Activated CD4-positive, alpha-beta T cell treated with anti-CD3 and anti-CD28 coated beads, Interleukin-2, amount 50 U/mL, for 4 hours (primary cell): ENCODE measurements at places on chromosomes 1 and 21.

- DNase-seq: no peak
Observed at GRCh38 chr1:225958041-225958440, 17.0 kb upstream of the LEFTY2 start.

DNA sequence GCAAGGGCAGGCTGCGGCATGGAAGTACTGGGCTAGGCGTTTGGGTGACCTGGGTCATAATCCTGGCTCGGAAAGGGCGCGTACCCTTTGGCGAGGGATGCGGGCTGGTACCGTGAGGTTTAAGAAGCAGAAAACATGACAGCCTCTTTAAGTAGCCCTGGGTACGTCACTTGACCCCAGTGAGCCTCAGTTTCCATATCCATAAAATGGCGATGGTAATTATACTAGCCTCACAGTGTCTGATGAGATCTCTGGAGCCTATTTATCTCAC is 700 bp downstream of the PIGV start:
- no peak for DNase-seq

- no peak for DNase-seq
Observed at GRCh38 chr1:35605071-35605866, 32.2 kb downstream of the TFAP2E start.

- no peak for DNase-seq
Observed at GRCh38 chr1:156080863-156081179, 1.4 kb downstream of the MEX3A start.

- no peak for DNase-seq
Observed at GRCh38 chr1:10635085-10635896, 160.5 kb downstream of the PEX14 start.
